ENCODE measurements at places on chromosomes 12 and 14. TPM values are rescaled to one million over a fixed set of nuclear protein-coding genes. Genes with fewer than 3 reads are reported as not detected.

The SLCO1B3 gene
- polyA plus RNA-seq = 0.12 TPM

The TAS2R20 gene
- 3.7 TPM for polyA plus RNA-seq

The MAP3K9 gene
- polyA plus RNA-seq = 0.58 TPM

The GARIN6 gene
- not detected for polyA plus RNA-seq

DNA sequence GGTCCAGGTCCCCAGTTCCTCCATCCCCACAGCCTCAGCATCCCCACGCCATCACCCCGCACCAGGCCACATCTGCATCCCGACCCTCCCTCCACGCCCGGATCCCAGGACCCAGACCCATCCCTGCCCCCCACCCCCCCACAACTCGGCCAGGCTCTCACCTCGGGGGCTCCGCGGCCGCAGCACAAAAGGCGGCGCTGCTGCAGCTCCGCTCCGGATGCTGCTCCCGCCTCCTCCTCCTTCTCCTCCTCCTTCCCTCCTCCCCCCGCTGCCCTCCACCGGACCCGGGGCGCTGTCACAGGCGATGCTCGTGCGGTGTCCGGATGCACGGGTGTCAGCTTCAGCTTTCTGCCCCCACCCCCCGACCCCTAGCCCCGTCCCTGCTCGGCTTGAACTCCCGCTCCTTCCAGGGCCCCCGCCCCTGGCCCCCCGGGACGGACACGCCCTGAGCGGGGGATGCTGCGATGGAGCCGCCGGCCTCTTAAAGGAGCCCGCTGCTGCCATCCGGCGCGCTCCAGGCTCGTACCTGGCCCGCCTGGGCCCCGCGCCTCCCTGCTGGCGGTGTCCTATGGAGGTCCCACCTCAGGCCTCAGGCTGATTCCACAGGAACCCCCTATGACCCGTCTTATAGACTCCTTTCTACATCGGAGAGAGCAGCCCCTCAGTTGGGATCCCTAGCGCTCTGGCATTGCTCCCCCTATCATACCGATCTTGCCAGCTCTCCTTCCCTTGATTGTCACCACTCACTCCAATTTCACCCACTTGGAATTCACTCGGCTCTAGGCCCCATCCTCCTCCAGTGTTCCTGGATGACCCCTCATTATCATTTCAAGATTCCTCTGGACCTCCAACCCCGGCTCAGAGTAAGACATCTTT lies at the start of gene MAP3K12:
Gene MAP3K12, minus strand, starts transcription at position 193 of the 876 bp plus-strand sequence. CDS start 12,067 bp downstream, outside the sequence.
- peak; percentile 65 for DNase-seq

GRCh38 chr12:71662849-71663560 lies 643 bp downstream of the ZFC3H1 start:
- DNase-seq = peak; percentile 79

GRCh38 chr14:21069388-21070082 lies 569 bp upstream of the ARHGEF40 start:
- peak; percentile 81 for DNase-seq

DNA sequence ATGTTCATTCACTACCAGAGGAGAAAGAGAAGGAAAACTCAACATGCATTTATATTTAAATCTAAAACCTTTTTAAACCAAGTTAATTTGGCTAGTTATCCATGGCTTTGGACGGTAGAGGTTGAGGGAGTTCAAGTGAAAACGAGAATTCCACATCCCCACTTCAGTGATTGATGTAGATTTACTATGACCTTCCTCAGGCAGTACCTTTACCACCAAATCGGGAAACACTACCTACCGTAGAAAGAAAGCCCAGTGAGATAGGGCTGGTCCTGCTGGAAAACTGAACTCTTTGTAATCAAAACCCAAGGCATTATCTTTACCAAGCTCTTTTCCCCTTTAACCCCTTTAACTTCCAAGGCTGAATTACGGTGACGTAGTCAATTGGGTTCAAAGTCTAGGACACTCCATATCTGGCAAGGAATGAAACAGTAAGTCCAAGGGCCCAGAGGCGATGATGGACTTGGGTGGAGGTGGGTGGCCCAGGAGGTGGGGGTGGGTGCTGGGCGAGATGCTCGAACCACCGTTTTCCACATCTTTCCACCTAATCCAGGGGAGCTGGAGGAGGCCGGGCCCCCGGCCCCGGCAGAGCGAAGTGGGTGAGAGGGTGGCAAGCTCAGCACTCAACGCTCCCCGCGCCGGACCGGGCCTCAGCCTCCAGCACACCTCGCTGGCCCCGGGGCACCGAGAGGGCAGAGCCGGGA lies 618 bp downstream of the SEC23A start:
- peak; percentile 64 for DNase-seq

GRCh38 chr14:92925446-92925845 lies 2.5 kb downstream of the CHGA start:
- DNase-seq = no peak

DNA sequence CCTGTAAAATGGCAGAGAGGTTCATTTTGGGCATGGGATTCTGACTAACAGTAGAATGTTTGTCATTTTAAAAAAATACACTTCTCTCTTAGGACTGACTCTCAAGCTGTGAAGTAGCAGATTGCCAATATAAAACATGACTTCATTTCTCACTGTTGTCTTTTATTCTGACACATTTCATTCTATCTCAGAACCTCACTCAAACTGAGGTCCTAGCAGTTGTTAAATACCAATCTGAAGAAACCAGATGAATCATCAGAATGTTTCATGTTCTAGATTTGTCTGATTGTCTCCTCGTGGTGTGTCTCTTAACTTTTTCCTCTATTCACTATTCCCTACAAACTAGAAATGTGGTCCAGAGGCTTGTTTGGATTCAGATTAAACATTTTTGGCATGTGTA lies 276.5 kb upstream of the NPAS3 start:
- DNase-seq = no peak
